ENCODE measurements at places on chromosomes 7 and 10.

DNA sequence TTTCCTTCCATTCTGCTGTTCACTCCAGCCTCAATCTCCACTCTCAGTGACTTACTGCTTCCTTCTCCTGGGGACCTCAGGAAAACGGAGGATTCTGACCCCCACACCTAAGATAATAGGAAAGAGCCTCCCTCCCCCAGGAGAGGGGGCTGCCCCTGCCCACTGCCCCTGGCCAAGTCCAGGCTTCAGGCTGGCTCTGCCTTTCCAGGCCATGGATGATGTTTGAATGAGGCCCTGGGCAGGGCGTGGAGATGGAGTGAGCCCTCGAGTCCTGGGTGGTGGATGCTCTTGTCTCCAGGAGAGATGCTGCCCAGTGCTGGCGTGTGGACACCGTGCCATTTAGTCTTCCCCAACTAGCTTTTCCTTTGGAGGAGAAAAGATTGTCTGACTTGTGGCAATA lies 106.9 kb downstream of the INSYN2A start:
- no peak for DNase-seq

DNA sequence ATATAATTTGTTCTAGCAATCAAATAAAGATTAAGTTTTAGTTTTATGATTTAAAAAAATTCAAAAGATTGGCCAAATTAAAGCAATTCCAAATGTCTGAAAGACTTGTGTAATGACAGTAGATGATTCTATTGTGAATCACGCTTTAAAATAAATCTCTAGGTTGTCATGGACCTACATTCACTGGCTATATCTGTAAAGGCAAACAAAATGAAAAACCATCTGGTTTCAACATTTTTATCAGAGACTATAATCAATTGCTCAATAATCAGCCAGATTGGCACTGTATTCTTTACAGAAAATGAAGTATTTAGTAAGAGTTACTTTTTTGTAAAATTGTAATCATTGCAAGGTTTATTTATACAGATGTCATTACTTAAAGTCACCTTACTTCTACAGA lies 60.7 kb downstream of the DGKB start:
- no peak for DNase-seq

GRCh38 chr7:139660317-139661042 lies 117.3 kb downstream of the HIPK2 start:
- DNase-seq, result peak; percentile 29

- no peak for DNase-seq
Measured at GRCh38 chr7:27242555-27243339, at the start of gene EVX1. Gene EVX1 (plus strand): TSS chr7:27242802. CDS start chr7:27243031, 229 bp downstream.

- DNase-seq, result no peak
Measured at GRCh38 chr7:12805957-12806356, 118.5 kb downstream of the ARL4A start.

- DNase-seq, result no peak
Measured at GRCh38 chr7:40733114-40733513, 598.3 kb downstream of the SUGCT start.

DNA sequence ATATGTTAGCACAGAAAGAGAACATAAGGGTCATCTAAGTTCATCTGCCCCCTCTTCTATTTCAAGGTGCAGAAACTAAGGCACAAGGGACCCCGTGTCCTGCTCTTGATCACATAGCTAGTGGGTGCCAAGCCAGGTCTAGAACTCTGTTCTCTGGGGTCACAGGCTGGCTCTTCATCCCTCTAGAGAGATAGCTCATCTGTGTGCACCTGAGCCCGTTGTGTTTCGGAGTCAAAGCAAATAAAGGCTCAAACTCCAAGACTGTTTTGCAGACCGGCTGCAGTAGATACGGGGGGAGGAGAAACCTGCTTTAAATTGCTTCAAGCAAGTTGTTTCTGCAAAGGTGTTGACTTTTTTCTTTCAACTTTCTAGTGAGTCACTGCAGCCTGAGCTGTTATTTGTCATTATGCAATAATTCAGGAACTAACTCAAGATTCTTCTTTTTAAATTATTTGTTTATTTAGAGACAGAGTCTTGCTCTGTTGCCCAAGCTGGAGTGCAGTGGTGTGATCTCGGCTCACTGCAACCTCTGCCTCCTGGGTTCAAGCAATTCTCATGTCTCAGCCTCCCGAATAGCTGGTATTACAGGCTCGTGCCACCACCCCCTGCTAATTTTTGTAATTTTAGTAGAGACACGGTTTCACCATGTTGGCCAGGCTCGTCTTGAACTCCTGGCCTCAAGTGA lies 6.5 kb downstream of the BLVRA start:
- no peak for DNase-seq

DNA sequence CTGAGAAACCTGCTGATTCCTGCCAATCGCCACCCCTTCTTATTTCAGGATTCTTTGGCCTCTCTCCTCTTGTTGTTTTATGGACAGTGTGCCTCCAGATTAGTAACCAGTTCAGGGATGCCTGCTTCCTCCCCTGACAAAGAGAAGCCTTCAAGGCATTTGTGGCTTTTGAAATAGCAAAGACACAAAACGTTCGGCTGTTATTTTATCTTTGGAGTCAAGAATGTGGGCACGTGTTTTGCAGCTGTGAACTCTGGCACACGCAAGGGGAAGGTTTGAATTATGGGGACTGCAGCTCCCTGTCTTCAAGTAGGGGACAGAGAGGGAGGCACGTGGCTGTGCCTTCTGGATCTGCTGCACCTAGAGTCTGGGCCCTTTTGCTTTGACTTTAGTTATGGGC lies 157.9 kb upstream of the GRB10 start:
- DNase-seq, result no peak

GRCh38 chr10:24307116-24307515 lies 98.2 kb downstream of the KIAA1217 start:
- DNase-seq, result no peak

GRCh38 chr10:114987995-114988394 lies 50.0 kb downstream of the TRUB1 start:
- DNase-seq, result no peak

GRCh38 chr7:136023134-136023869 lies 46.1 kb upstream of the MTPN start:
- DNase-seq, result no peak

- DNase-seq, result no peak
Measured at GRCh38 chr10:124648131-124648475, 96.1 kb downstream of the FAM53B start.

DNA sequence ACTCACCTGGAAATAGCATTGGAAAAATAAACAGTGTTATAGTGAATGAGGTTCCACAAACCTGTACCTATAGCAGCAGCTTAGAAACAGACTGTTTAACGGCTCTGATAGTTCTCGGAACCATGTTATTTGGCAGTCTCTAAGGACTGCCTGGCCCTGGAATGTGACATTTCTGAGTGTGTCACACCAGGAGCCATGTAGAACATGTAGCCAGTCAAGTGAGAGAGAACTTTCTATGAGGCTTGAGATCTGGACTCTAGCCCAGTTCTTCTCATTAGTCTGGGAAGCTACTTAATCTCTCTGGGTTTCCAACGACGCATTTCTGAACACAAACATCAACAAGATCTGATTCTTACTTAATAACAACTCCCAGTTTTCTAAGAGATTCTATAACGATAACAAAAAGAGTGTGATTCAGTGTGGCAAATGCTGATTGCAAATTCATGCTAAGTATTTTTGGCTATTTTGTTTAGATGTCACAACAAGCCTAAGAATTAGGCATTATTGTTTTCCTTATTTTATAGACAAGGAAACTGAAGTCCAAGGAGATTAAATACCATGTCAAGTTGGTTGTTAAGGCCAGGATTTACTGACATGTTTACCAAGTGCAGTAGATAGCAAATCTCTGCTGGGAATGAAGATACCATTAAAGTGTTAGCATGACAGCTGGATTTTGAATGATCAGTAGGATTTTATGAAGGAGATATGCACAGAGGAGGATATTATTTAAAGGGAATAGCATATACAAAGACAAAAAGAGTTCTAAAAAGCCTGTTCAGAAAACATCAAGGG lies 47.2 kb downstream of the APBB1IP start:
- no peak for DNase-seq

DNA sequence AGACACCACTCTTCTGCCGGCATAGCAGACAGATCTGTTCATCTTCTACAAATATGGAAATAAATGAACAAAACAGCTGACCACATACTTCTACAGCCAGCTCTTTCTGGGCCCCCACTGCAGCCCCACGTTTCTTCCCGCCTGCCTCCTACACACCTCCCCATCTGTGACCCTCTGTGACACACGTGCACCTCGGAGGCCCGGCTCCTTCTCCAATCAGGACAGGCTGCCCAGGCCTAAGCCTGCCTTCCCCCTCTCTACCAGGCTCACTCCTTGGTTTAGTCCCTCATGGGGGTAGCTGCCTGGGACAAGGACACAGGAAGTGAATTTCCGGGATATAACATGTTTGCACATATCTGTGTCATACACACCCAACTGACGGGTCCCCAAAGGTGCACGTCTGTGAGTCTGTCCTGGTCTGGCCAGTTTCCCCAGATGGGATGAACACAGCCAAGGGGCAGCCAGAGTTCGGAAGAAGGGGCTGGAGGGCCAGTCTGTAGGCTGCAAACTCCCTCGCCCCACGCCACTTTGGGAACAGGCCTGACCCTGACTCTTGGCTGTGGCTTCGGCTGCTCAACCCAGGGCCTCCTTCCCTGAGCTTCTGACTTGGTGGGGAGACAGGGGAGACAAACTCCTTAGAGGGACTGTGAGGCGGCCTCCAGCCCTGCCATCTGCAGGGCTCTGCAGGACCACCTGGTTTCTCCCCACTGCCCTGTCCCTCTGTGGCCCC lies 30.3 kb downstream of the PITRM1 start:
- no peak for DNase-seq

GRCh38 chr7:90262438-90262837 lies 17.5 kb downstream of the CFAP69 start:
- no peak for DNase-seq

GRCh38 chr10:75379212-75379724 lies 22.3 kb downstream of the ZNF503 start:
- no peak for DNase-seq

DNA sequence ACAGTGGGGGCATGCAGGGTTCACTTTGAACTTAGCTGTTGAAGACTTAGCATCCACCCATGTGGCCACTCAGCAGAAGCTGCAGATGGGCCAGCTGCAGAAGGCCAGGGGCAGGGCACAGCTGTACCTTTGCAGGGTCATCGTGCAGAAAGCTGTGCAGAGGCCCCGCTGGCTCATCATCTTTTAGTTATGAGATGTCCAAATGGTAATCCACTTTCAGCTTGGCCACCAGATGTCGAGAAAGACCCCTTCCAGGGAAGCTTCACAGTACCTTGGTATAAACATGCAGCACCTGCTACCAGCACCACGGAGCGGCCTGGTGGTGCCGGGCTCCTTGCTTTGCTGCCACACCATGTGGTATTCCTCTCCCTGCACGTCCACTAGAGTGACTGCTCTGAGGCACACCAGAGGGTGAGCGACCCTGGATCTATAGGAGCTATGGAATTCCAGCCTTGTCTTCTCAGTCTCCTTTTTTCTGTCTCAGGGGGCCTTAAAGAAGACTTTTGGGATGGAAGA lies 74.2 kb upstream of the LAMB4 start:
- no peak for DNase-seq

DNA sequence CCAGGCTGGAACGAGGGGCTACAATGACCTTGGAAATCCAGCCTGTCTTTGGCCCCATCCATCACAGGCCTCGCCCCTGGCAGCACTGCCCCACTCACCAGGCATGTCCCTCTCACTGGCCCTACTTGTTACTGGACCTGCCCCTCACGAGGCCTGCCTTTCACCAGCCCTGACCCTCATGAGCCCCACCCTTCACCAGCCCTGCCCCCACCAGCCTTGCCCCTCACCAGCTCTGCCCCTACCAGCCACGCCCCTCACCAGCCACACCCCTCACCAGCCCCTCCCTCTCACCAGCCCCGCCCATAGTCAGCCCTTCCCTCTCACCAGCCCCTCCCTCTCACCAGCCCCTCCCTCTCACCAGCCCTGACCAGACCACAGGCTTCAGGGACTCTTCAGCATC lies 57.8 kb downstream of the COL26A1 start:
- peak; percentile 31 for DNase-seq

GRCh38 chr7:69457595-69458504 lies 140.4 kb upstream of the AUTS2 start:
- no peak for DNase-seq

- DNase-seq, result no peak
Measured at GRCh38 chr10:53088961-53089360, 316.4 kb upstream of the MBL2 start.

- no peak for DNase-seq
Measured at GRCh38 chr10:35614312-35614711, 9.2 kb downstream of the GJD4 start.

DNA sequence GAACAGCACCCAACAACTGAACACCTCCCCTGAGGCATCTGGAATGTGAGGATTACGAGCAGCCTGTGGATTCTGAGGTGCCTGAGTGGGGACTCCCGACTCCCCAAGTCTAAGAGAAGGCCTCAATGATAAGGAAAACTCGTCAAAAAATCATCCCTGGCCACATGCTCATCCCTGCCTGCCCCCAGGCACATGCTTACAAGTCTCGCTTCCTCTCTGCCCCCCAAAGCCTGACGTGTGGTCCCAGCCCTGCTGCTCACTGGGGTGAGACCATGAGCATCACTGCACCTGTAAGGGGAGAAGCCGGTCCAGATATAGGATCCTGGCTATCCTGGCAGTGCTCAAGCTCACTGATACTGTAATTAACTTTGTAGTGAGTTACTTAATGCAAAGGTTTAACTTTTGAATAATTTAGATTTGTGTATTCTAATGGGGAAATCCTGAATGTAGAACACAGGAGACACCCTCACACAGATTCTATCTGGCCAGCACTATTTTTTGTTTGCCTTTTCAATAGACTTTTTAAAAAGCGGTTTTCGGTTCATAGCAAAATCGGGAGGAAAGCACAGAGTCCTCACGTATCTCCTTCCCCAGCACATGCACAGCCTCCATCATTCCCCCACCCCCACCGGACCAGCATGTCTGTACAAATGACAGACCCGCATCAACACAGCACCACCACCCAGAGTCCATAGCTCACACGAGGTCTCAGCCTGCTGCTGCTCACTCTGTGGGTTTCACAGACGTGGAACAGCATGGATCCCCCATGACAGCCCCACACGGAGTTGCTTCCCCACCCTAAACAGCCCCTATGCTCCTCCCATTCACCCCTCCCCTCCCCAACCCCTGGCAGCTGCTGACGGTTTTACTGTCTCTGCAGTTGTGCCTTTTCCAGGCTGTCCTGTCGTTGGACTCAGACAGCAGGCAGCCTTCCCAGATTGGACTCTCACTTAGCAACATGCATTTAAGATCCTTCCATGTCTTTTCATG lies 167.9 kb downstream of the DIP2C start:
- DNase-seq, result no peak

- peak; percentile 48 for DNase-seq
Measured at GRCh38 chr7:822692-823276, 9.5 kb upstream of the SUN1 start.

DNA sequence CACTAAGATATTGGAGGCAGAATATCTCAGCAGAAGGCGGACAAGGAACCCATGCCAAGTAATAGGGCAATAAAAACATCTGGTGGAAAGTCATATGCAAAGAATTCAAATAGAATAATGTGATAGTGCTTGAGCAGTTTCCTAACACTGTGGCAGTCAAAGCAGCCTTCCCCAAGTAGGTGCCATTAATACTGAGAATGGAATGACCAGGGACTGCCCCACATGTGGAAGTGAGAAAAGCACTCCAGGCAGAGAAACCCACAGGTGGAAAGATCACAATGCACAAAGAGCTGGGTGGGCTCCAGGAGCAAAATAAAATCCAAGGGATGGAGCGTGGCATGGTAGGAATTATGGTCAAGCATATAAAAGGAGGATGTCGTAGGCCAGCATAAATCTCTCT lies 64.4 kb upstream of the NME8 start:
- DNase-seq, result no peak

- no peak for DNase-seq
Measured at GRCh38 chr7:140402178-140402835, 1.6 kb upstream of the RAB19 start.
